ENCODE measurements at places on chromosomes 5 and 9. TPM values are rescaled to one million over a fixed set of nuclear protein-coding genes. Genes with fewer than 3 reads are reported as not detected.

GRCh38 chr9:133740911-133741310 lies 2.8 kb upstream of the SARDH start:
- no peak overlapping the region for H3K27ac ChIP-seq
- no peaks in the 10 kb centered on the region for H3K36me3 ChIP-seq
- no peaks in the 10 kb centered on the region for H3K27me3 ChIP-seq
- H3K4me1 ChIP-seq, result peaks cover 13% of the 10 kb centered on the region
- DNase-seq, result peak; percentile 52
- H3K4me3 ChIP-seq, result no peak overlapping the region

CDKN2B-AS1 gene
- total RNA-seq, result 2.3 TPM

DNA sequence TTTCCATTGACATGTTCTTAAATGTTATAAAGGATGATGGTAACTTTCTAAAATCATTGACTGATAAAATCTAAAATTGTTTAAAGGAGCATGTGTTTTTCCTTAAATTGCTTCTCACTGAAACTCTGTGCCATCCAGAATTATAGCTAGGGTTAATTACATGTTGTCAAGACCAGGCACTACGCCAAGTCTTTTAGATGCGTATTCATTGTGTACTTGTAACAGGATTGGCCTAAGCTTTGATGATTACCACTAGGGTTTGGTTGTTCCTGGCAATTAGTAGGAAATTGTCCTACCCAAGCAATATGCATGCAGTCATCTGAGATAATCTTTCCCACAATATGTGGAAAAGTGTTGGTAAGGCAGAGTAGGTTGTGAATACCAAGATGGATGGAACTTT lies 43.8 kb downstream of the PRKACG start:
- no peak overlapping the region for H3K27ac ChIP-seq
- no peaks in the 10 kb centered on the region for H3K4me1 ChIP-seq
- DNase-seq, result no peak
- H3K36me3 ChIP-seq, result no peaks in the 10 kb centered on the region

KIF12 gene
- 6.2 TPM for total RNA-seq

GRCh38 chr9:101639785-101640665 lies 45.3 kb upstream of the PPP3R2 start:
- H3K4me3 ChIP-seq, result no peak overlapping the region
- H3K27ac ChIP-seq, result no peak overlapping the region
- H3K36me3 ChIP-seq, result no peaks in the 10 kb centered on the region
- DNase-seq, result no peak

GPX8 gene
- 9.5 TPM for total RNA-seq

DNA sequence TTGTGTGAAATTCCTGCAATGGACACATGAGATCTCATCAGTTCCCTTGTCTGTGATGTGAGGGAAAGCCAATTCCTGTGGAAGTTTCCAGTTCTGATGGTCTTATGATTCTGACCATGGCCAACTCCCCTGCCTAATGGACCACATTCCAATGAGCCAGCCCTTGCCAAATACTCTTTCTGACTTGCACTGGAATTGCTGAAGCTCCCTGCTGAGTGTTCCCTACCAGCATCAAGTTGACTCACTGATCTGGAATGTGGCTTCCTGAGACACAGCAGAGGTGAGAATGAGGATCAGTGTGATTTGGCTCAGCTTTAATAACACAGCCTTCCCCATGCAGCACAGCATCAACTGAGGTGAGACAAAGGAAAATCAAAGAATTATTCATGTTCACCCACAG lies 427.8 kb downstream of the KDM4C start:
- DNase-seq, result no peak
- no peaks in the 10 kb centered on the region for H3K4me1 ChIP-seq
- H3K4me3 ChIP-seq, result no peak overlapping the region
